ENCODE measurements at places on chromosomes 2 and 18.

DNA sequence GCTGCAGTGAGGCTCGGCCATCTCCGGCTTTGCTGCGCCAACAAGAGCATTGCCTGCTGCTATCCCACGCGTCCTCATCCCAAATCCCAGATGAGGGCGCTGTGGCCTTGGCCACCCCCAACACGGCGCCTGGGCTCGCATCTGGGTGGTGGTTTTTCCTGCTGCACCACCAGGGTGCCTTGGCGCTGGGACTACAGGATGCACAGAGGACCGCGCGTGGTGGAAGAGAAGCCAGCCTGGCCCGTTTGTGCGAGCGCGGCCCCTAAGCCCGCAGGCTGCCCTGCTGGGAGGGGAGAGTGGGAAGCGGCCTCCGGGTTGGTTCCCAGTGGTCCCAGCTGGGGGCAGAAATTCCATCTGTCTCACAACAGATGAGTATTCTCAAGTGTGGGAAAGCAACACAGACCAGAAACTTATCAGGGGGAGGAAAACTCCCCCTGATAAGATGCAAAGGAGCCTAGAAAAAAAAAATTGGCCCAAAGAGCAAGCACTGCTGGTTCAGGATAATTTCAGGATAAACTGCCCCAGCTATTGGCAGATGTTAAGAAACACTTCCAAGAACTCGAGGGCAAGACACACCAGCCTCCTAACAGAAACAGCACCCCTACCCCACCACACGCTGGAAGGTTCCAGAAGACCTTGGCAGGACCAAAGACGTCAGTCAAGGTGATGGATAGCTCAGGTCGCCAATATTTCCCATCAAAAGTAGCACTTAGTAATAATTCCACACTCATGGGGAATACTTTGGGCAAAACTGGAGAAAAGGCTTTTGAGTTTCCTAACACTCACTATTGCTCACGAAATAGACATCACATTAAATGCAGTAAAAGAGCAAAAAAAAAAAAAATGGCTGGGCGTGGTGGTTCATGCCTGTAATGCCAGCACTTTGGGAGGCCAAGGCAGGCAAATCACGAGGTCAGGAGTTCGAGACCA is 152.1 kb downstream of the PXDN start:
- DNase-seq = no peak

- no peak for DNase-seq
These were observed 51.4 kb downstream of the LBH start for GRCh38 chr2:30282721-30283120.

- no peak for DNase-seq
These were observed 418.3 kb upstream of the SPHKAP start for GRCh38 chr2:228599781-228600180.

GRCh38 chr2:12051831-12052230 is 305.4 kb downstream of the LPIN1 start:
- DNase-seq = no peak

DNA sequence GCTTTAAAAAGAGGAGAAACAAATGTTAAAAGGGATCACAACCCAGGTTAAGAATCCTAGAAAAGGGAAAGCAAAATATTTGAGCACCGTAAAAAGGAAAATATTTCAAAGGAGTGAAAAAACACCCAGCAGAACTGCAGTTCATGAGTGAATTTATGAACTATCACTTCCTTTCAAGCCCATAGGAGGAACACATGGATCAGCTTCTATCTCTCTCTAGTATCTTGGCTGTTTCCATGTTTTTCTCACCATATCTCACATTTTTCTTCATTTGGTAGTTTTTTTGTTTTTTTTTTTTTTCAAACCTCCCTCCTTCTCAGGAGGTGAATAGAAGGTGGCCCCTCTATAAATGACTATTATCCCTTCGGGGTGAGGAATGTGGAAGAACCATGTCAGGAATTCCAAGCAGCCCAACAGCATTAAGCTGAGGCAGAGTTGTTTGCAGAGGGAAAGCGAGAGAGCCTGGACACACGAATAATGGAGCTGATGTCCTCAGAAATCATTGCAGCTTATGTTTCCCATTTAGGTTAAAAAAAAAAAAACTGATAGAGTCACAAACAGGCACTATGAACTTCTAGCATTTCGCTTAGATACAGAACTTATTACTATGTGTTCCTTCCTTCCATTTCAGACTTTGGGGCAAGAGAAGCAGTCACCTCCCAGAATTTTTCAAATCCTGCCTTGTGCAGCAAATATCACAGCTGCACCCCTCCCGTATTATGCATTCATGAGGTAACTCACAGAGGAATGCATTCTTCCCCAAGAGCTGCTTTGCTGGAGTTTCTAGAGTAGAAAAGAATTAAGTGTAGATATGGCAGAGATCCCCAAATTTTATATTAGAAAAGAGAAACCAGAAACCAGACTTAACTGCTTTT is 315.6 kb downstream of the IRS1 start:
- no peak for DNase-seq

GRCh38 chr2:42390401-42390969 is 29.5 kb upstream of the COX7A2L start:
- DNase-seq = no peak

DNA sequence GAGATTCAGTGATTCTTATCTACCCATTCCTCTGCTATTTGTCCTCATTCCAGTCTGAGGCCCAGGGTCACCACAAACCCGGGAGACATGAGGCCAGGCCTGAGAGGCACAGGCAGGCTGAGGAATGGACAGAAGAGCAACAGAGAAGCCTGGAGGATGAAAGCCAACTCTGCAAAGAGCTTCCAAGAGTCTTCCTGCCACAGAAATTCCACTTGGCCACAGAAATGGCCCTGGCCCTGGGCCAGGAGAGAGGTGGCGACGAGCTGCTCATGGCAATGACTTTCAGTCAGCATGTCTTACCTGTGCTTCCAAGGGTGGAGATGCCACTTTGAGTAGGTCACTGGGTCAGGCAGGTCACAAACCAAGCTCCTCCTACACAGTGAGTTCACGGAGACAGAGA is 155.3 kb upstream of the PKDCC start:
- DNase-seq = no peak

DNA sequence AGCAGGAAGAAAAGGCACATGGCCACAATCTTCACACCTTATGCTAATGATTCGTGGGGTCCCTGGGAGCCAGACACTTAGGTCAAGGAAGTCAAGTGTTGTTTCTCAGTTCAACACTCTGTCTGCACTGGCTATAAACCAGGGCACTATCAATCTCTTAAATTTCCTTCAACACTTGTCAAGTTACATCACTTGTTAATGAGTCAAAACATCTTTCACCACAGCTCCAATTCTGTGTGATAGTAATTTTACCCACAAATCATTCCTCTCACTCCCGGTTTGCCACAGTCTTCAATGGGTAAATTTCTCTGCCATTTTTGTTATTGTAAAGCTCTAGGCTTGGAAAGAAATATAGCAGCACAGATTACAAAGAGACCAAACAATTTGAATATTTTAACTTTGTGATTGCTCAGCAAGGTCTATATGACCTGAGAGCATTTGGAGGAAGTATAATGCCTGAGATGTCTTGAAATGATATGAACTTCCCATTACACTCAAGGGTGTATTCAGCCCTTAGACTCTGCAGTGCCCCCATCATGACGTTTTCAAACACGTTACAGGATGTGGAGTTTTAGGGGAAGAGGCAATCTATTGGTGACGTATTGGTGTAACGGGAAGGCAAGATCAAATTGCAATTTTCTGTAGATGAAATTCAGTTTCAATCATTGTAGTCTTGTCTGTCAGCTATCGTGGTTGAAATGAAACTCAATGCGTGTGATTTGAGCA is 78.7 kb downstream of the ICOS start:
- no peak for DNase-seq

GRCh38 chr2:102336502-102336945 is 19.1 kb upstream of the IL18R1 start:
- no peak for DNase-seq

GRCh38 chr18:48796491-48797205 is 154.1 kb downstream of the SMAD7 start:
- DNase-seq = no peak

DNA sequence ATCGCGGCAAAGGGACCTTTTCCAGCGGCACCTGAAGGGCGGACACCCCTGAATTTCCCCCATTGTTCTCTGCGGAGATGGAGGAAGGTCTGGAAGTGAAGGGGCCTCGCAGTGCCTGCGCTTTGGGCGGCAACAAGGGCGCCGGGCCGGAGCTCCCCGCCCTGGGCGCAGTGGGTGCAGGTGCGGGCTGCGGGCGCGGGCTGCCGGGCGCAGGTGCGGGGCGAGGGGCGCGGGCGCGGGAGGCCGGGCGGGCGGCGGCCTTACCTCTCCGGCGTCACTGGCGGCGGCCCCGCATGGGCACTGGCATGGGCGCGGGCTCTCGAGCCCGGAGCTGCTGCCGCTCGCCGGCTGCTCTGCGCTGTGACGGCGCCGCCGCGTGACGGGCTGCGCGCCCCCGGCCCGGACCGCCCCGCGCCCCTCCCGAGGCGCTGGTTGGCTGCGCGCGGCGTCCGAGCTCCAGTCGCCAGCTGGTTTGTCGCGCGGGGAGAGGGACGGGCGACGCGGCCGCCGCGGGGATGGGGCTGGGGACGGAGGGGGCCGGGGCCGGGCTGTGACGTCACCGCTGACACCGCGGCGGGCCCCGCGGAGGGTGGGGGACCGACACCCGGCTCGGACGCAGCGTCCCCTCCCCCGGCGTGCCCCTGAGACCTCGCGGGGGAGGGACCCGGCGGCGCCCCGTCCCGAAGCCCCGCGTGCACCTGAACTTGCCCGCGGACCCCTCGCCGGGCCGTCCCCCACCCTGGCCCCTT is at the start of gene KIF1A:
Gene KIF1A, minus strand, starts transcription at position 362 of the 749 bp plus-strand sequence. CDS start 22,467 bp downstream, outside the sequence.
- DNase-seq = no peak

- DNase-seq = no peak
These were observed 87.0 kb upstream of the MSH6 start for GRCh38 chr2:47695800-47696477.

DNA sequence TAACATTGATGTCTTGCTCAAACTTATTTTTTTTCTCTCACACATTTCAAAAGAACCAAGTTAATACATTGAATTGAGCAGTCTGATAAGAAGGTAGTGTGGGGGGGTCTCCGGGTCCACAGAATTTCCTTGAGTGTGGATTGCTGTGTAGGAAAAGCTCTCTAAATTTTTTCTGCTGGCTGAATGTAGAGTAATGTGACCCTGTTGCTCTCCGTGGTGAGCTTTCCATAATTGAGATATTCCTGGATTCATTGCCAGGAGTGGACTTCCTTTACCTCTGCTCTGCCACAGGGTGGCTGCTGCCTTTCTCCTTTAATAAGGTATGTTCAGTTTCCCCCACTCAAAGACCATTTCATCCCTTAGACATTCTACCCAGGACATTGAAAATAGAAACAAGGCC is 50.9 kb downstream of the PKP4 start:
- DNase-seq = no peak

GRCh38 chr18:10197097-10197496 is 257.3 kb upstream of the APCDD1 start:
- DNase-seq = no peak

- no peak for DNase-seq
These were observed 14.1 kb downstream of the ZFP36L2 start for GRCh38 chr2:43212216-43212835.

GRCh38 chr2:173298536-173299097 is 56.1 kb upstream of the CDCA7 start:
- no peak for DNase-seq

DNA sequence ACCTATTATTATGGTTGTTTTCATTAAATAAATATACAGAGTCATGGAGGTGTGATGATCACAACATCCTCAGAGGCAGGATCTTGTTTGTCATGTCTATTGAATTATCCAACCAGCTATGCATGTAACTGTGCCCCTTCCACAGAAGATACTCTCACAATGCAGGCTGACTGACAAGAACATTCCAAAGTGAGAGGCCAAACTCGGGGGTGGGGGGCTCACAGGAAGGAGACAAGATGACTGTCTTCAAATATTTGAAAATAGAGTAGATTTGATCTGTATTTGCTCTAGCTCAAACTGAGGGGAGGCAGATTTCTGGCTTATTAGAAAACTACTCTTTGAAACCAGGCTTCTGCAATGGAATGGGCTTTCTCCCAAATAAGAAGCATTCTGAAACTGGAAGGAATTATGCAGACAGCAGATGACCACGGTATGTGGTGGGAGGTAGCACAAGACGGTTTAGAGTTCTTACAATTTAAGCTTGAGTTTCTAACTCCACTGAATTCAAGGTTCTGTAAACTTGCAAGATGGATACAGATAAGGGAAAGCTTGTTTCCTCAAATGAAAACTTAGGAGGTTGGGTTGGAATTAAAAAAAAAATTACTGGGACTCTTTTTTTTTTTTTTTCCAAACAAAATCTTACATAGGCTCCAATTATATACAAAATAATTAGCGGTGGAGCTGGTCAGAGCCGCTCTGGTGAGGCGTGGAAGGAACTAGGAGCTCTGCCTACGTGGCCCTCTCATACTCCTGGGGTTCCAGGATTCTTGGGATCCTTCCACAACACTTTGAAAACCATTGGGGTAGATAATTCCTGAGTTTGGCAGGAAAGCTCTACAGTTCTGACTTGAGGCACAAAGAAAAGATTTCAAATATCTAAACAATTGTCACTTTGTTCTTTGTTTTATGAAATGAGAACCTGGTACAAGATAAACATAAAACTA is 79.3 kb downstream of the PLA2R1 start:
- DNase-seq = no peak

DNA sequence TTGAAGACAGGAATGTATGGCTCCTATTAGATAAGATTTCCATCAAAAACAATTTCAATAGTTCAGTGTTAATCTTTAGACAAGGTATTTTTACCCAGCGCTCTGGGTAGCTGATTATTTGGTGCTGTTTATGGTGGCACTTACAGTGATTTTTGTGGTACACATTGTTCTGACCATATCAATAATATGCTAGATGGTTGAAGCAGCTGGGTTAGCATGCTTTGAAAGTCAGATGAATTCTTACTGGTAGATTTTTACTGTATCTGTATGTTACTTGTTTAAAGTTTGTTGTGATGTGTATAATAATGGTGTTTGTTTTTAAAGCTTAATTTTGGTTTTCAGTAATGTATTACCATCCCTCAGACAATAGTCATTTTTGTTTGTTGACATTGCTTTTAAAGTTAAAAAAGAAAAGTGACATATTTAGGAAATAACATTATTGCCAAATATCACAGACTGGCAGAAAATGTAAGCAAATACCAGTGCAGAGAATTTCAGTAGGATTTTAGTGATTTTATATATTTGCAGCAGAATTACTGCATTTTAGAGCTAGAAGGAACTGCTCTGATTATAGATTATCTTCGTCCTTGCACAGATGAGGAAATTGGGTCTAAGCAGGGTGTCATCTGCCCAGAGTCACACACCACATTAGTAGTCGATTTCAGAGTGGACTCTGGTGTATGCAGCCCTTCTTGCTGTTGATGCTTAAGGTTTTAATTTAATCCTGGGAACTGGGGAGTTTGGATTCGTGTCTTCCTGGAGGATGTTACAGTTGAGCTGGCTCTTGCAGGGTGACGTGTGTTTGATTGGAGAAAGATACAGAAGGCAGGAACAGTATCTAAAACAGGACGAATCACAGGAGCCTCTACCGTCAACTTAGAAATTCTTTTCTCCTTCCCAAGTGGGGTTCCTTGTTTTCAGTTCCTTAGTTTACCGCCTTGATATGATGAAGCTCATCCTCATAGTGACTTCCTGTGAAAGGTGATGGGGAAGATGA is 6.6 kb downstream of the SOCS6 start:
- no peak for DNase-seq
